Kidney epithelial cell (primary cell): ENCODE measurements at places on chromosomes 4 and X.

- DNase-seq = no peak
These were observed 23.6 kb downstream of the SH3BP2 start for GRCh38 chr4:2816401-2816954.

DNA sequence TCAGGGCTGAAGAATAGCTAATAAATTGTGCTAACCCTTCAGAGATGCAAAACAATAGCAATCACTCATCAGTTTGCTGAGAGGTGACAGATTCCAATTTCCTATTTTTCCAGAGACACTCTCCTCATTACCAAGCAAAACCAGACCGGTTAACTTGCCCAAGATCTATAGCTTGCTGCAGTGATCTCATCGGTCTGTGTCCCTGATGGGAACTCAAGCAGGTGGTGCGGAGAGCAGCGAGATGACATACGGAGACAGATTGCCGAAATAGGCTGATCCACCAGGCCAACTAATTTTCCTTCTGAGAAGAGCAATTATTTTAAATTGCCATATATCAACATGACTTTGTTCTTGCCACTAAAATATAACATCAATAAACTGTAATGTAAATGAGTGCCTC is 10.5 kb upstream of the DCHS2 start:
- no peak for DNase-seq

GRCh38 chr4:160956875-160957274 is 1206.9 kb downstream of the FSTL5 start:
- no peak for DNase-seq

GRCh38 chr4:183244506-183244905 is 75.6 kb downstream of the CLDN22 start:
- no peak for DNase-seq

- no peak for DNase-seq
These were observed 255.6 kb downstream of the DHX15 start for GRCh38 chr4:24328711-24329110.

DNA sequence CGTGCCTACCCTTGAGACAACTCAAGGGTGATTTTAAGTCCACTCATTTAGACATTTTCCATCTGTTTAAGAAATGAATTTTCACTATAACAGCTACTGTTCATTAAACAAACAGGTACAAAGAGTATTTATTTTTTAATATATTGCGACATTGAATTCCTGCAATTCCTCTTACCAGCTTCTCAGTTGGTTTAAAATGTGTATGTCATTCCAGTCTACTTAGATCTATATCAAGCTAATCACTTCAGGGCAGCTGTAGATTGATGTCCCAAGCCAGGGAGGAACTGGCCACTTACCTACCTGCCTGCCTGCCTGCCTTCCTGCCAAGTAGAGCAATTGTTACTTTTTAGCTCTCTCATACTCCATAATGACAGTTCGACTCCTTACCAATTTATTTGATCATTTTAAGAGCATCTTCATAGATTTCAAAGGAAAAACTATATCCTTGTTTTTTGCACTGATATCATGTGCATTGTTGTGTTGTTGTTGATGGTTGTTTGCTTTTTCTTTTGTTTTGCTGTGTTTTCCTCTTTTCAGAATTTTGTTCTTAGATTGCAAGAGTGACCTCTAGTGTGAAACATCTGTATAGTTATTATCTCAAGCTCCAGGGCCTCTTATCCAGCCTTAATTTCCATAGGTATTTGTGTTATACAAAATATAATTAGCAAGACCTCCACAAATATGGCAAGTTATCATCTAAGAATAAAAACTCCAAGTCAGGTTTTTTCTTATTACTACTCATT is 120.9 kb upstream of the NRK start:
- no peak for DNase-seq

DNA sequence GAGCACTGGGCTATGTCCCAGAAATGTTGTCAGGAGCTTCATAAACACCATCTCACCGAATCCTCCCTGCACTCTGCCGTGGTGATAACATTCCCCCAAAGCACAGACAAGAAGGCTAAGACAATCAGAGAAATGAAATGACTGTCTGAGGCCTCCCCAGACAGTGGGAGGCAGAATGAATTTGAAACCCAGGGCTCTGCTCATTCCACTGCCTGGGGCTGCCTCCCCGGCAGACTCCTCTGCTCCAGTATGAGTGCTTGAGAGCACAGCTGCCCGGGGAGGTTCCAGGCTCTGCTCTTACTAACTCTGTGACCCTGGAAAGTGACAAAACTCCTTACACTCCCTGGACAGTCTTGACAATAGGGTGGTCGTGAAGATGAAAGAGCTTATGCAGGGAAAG is 9.7 kb downstream of the FGFBP1 start:
- DNase-seq = no peak

DNA sequence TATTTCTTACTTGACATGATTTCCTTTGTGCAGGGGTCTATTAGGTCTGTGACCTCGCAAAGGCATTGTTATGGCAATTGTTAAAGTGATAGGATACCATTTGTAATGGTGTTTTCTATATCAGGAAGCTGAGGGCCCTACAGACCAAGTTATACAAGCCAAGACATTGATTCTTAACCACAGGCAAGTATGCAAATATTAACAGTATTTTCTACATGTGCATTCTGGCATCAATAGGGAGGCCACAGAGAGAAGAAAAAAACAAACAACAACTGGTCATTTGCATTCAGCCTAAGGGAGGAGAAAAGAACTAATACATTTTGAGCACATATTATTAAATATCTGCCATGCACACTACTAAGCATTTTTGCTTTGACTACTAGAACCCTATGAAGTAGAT is 28.5 kb downstream of the GBA3 start:
- no peak for DNase-seq

DNA sequence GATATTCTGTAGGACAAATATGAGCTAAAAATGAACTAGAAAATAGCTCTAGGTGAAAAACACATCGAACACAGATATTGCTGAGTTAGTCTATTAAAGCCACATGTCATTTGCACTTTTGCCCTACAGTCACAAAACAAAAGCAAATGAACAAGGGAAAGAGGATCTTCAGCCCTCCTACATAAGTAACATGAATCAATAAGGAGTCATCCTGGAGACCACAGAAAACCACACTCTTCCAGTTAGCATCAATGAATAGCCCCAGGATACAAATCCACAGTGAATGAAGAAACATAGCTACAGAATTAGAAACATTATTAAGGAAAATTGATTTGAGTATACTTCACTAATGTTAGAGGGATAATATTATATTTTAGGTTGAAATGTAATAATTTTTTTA is 311.4 kb downstream of the MAPK10 start:
- DNase-seq = no peak

- DNase-seq = no peak
These were observed 221.0 kb downstream of the PALLD start for GRCh38 chr4:168717847-168718246.

DNA sequence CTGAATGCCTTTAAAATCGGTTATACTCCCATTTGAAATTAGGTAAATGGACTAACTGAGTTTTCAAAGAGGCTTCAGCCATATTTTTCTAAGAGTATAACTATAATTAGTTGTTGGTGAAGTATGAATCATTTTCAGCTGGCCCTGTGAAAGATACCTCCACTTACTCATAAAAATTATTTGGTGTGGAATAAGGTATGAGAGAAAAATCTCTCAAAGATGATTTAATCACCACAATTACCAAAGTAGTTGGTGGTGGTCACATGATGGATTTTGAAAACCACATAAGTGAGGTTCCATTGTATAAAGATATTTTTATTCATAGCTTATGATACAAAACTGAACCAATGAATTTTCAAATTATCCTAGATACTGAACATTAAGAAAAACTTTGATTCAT is 9.0 kb upstream of the KLHL2 start:
- no peak for DNase-seq

GRCh38 chr4:5940470-5941203 is 47.8 kb upstream of the CRMP1 start:
- no peak for DNase-seq

DNA sequence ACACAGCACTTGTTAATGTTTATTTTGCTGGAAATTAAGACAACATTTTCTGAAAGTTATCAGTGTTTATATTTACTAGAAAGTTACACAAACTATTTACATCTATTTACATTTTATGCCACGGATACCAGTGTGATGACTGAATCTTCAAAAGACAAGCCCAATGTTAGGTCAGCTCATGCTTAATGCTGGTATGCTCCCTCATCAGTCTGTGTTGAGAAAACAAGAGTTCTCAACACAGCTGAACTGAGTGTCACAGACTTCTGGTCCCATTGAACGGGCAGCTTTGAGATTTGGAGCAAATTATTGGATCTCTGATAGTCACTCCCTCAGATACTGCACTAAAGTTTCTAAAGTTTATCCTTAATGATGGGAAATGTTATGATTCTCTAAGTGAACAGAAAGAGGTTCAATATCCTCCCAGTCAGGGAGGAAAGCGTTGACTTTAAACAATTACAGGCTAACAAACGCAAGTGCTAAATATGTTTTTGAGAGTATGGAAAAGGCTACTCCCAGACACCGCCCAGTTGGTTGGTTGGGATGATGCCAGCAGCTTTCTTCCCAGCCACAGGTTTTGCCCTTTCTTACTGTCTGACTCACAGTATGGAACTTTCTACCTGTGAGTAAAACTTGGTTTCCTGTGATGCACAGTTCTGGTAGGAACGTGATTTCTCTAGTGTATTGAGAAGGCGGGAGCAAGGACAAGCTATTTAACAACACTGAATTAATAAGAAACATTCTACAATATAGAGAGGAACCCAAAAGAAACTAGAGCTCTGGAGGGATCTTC is 1293.6 kb upstream of the TENM3 start:
- no peak for DNase-seq

DNA sequence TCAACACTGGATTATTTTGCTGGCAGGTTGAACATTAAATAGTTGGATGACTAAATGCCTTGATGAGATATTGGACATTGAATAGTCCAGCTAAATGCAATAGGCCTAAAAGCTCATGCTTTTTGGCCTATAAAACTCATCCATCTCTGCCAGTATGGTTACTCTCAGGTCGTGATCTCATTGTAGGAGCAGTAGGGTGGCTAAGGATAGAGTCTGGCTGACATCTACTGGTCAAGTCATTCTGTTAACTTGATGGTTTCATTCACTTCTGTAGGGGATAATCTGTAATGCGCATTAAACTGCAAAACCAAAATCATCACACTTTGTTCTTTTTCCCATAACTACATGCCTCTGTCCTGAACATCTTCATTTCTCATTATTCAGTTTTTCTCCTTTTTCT is 227.0 kb downstream of the DKK2 start:
- no peak for DNase-seq

GRCh38 chr4:115278830-115279229 is 165.4 kb upstream of the NDST4 start:
- no peak for DNase-seq

- peak; percentile 14 for DNase-seq
These were observed at the start of gene SOWAHB for GRCh38 chr4:76897536-76898384. TSS of gene SOWAHB (minus strand) at chr4:76898144. CDS start at chr4:76897849, 295 bp downstream.

- no peak for DNase-seq
These were observed 88.4 kb upstream of the TLL1 start for GRCh38 chr4:165784672-165785071.

DNA sequence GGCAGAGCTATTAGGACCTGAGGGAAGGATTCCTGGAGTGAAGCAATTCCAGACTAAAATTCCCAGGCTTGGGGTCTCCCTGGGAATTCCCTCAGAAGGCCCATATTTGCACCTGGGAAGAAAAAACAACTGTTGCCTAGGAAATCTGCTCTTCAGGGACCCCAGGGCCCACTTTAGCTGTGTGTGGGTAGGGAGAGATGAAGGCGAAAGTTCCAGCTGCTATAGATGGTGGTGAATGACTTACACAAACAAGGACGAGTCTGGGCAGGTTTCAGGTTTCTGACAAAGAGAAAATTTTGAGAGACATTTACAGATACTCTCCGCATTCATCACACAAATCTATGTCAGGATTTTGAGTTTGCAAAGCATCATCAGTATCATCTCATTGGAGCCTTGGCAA is 126.1 kb downstream of the GPC3 start:
- DNase-seq = no peak

DNA sequence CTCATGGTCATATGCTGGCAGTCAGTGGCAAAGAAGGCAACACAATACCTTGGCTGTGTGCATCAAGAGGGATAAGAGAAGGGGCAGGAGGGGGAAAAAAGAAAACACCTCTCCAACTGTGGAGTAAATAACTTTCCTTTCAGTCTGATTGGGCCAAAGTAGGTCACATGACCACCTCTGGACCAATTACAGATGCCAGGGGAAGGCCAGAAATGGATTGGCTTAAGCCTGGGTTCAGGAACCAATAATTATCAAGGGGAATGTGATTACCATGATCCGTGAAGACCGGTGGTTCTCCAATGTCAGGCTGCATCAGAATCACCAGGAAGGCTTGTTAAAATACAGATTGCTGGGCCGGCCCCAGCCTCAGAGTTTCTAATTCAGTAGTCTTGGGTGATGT is 7.4 kb upstream of the ADGRG2 start:
- no peak for DNase-seq

DNA sequence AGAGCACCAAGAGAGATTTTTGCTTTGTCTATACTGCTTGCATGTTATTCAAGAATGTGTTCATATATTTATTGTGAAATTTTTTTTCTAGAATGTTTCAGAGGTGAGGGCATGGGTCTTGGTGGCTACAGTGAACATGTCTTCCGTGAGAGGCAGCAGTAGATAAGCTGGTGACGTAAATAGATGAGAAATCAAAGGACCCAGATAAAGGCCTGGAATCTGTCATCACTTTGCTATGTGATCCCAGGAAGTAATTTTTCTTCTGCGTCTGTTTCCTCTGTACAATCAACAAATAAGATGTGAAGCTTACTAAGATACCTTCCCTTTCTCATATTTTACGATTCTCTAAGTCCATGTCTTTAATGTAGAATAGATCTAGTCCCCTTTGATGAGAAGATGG is 129.1 kb downstream of the COL4A6 start:
- no peak for DNase-seq

- DNase-seq = no peak
These were observed 288.2 kb downstream of the IL1RAPL2 start for GRCh38 chrX:104854188-104854587.

GRCh38 chrX:45794995-45795337 is 594.3 kb upstream of the DIPK2B start:
- DNase-seq = no peak

DNA sequence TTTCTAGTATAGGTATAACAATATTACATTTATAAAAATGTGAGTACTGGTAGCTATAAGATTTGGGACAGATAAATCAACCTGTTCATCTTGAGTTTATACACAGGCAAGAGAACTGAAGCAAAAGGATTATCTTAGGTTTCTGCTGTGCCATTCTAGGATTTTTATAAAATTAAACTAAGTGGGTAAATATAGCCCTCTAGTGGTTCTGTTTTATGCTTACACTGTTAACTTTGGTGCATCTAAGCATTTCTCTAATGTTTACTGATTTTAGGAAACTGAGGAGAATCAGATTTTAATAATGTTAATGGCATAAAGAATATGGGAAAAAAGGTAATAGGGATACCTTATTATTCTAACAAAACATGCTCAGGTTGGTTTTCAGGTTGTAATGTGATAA is 1.1 kb upstream of the RRH start:
- no peak for DNase-seq

DNA sequence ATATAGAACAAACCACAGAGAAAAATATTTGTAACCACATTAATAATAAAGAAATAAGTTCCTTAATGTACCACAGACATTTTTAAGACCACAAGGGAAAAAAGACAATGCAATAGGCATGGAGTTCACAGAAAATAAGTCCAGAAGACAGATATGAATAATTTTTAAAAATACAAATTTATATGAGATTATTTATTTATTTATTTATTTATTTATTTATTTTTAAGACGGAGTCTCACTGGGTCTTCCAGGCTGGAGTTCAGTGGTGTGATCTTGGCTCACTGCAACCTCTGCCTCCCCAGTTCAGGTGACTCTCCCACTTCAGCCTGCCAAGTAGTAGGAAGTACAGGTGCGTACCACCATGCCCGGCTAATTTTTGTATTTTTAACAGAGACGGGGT is 53.7 kb downstream of the THAP9 start:
- DNase-seq = no peak
